NCI-H748 treated with DMSO at 0.1 percent for 48 hours (cell line): ENCODE measurements at places on chromosomes 3 and 15.

DNA sequence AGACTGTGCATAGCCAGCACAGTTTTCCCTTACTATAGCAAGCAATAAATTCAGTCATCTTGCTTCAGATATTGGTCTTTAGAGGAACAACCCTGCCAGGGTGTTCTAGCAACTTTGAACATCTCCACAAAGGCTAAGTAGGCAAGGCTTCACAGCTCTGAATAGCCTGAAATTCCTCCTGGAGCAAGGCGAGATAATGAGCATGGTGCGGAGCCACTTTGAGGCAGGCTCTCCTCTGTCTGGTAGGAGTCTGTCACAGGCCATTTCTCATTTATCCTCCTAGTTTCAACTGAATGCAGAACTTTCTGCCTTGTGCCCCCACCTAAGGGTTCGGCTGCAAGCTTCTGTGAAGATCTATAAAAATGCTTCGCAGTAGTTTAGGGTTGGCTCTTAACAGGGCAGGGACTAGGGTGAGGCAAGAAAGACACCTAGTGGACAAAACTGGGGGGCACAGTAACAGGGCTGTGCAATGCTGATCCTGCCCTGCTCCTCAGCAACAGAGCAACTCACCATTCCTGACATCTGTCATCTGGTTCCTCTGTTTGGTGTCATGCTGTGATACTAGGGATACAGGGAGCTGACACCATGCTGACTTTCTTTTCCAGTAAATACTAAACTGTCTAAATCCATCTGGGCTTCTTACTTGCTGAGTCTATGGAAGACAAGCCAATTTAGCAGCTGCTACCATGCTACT lies 16.6 kb upstream of the EHHADH start:
- no peak for DNase-seq

DNA sequence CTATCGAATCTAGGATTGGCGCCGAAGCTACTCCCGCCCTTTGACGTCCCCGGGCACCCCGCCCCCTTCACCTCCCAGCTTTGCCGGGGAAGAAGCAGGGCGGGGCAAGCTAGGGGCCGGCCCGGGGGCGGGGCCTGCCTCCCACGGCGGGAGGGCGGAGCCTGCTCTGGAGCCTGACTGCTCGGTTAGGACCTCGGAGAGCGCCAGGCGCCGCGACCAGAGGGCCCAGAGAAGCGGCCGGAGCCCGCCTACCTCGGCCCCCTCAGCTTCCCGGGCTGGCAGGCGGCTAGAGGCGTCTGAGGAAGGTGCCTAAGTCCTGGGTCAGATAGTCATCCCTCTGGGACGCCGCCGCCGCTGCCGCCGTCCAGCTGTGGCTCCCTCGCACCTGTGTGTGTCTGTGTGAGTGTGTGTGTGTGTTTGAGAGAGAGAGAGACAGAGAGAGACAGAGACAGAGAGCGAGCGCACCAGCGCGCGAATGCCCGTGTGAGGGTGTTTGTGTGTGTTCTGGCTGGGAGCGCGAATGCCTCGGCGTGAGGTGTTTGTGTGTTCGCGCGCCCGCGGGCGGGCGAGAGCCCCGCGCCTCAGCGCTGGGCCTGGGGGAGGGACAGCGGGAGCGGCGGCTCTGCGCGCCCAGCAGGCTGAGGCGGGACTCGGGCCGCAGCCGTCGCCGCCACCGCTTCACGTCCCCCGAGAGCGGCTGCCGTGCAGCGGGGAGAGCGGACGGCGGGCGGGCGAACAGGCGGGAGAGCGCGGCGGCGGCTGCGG lies at the start of gene STXBP5L:
Gene STXBP5L, plus strand, starts transcription at position 176 of the 765 bp plus-strand sequence. CDS start 1,374 bp downstream, outside the sequence.
- DNase-seq = peak; percentile 62

GRCh38 chr3:4313606-4314293 lies 10.6 kb downstream of the SETMAR start:
- no peak for DNase-seq

DNA sequence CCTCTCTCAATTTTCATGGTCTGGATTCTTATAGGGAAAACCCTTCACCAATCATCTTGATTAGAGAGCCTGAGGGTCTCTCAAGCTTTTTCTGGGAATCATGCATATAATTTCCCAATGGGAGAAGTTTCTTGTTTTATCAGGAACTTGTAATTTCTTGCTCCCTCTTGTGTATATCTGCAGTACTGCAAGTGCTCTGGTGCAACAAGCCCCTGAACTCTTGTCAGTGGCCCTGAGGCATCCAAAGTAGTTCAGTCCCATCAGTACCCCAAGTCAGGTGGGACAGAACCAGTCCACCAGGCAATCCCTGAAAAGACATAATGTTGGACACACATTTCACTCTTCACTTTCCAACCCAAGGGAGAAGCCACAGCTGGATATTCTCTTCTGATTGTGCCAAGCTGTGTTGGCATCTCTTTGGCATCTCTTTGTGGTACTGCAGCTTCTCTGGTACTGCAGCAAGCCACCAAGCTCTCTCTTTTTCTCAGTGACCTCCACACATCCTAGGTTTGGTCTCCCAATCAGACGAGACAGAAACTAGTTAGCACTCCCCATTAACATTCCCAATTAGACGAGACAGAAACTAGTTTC lies 214.5 kb downstream of the ZIC4 start:
- peak; percentile 2 for DNase-seq

DNA sequence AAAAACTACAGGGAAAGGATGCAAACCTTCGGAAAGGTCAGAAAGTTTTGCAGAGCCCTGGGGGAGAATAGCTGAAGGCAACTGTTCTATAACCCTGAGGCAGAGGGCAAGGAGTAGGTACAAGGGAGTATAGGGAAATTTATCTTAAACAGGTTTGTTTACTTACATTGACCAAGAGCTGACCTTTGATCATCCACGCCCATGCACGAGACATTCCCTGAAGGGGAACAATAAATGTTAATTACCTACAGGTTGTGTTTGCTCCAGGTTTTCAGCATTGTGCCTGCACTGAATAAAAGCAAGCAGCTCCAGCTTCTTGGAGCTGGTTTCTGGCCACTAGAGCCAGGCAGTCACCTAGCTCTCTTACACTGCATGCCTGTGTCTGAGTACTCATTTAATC lies 524.5 kb upstream of the TGFBR2 start:
- peak; percentile 5 for DNase-seq

DNA sequence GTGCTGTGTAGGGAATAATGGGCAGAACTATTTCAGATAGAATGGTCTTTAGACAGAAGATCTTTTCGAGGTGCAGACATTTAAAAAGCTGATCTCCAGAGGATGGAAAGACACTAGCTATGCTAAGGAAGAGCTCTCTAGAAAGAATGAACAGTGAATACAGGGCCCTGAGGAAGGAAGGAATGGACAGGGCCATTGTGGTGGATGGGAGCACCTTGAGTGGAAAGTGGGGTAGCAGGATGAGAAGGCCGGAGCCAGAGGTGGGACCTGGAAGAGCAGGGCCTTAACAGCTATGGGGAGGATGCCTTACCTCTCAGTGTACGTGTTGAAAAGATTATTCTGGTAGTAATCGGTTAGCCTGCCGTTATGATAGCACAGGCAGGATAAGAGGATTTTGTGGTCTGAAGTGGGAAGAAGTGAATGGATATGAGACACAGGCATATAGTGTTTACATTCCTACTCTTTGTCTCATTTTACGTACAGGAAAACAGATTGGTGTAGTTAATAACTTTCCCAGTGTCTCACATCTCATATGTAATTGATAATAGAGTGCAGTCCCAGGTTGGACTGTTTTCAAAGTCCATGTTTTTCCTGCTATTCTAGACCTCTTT lies 172.4 kb downstream of the KLHL25 start:
- DNase-seq = no peak

- DNase-seq = no peak
Measured at GRCh38 chr3:106124818-106125217, 256.0 kb upstream of the CBLB start.

GRCh38 chr3:14772533-14773138 lies 46.1 kb upstream of the FGD5 start:
- DNase-seq = no peak

DNA sequence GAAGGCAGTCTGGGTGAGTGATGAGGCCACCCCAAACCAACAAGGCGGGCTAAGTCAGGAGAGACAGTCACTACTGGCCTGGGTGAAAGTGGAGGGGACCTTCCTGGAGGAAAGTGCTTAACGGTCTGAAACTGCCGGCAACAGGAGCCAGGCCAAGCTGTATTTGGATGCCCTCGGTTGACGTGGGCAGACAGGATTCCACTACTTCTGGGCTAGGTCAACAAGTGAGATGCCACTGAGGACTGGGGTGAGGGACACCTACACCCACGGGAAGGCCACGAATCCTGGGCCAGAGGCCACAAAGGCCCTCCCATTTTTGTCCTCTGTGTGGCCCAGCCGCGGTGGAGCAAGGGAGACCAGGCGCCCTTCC lies 12.3 kb downstream of the SPTBN5 start:
- DNase-seq = no peak

DNA sequence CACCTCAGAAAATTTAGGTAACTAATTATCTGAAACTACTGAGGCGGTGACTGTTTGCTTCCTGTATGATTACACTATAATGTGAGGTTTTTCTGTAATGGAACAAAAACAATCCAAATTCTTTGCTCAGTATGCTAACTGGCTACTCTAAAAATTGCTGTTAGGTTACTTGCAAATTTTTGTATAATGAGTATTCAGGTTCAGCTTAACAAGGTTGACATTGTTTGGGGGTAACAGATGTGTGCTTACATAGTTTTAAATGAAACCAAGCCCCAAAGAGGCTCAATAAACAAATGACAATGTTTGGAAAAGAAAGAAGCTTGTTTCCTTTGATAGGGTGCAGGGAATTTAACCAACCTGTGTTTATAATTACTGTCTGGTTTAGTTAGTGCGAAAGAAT lies 414.5 kb upstream of the MDFIC2 start:
- DNase-seq = no peak

DNA sequence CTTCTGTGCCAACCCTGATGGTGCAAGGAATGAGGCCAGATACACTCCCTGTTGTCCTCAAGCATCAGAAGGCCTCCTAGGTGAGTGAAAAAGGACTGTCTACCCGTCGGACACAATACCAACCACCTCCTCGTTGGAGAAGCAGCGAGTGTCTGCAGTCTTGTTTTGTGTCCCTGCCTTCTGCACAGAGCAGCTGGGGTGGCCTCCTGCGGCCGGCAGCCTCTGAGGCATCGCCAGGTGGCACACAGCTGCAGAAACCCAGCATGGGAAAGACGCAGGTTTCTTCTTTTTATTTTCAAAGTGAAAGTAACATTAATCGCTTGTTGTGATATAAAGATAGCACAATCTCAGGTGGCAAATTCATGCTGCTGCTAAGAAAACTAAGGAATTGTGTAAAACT lies 509.9 kb downstream of the OCA2 start:
- peak; percentile 9 for DNase-seq

DNA sequence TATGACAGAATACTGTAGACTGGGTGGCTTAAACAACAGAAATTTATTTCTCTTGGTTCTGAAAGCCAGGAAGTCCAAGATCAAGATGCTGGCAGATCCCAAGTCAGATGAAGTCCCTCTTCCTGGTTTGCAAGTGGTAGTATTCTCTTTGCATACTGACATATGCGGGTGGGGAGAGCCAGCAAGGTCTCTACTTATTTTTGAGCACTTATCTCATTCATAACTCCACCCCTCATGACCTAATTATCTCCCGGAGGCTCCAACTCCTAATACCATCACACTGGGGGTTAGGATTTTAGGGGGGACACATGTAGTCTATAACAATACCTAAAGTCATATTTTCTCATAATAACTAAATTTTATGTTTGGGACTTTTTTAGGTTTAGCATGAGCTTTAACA lies 65.3 kb downstream of the BLM start:
- no peak for DNase-seq

- peak; percentile 4 for DNase-seq
Measured at GRCh38 chr15:55457401-55458022, 49.2 kb downstream of the PIERCE2 start.

DNA sequence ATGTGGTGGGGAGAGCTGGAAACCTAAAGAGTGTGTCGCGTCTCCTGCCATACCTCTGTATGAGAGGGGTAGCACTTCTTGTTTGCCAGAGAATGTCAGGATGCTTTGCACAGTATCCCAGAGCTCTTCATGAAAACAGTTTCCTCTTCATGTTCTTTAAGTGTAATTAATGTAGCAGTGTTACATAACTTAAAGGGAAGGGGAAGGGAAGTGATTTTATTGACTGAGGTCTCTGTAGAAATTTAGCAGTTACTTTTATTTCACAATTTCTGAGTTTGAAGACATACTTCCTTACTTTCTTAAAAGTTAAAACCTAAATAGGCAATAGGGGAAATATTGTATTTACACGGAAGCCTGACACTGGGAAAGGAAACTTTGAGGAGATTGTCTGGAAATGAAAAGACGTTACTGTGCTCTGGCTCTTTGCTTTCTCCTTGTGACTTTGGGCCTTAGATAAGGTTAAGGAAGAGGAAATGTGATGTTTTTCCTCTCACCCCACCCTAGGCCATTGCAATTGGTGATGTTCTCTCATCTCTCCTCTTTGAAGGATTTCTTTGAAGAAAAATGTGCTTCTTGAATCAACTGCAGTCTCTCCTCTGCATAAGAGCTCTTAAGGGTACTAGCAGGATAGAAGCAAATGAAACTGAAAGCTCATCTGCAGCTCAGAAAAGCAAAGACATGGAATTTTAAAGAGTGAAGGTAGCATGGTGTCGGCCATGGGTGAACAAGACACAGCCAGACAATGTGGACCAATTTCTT lies 6.0 kb downstream of the NXPE3 start:
- no peak for DNase-seq

DNA sequence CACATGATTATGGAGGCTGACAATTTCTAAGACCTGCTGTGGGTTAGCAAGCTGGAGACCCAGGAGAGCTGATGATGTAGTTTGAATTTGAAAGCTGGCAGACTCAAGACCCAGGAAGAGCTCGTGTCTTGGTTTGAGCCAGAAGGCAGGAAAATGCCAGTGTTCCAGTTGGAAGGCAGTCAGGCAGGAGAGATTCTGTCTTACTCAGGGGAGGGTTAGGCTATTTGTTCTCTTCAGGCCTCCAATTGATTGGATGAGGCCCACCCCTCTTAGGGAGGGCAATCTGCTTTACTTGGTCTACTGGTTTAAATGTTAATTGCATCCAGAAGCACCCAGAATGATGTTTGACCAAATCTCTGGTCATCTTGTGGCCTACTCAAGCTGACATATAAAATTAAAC lies 40.4 kb upstream of the IGF2BP2 start:
- no peak for DNase-seq

DNA sequence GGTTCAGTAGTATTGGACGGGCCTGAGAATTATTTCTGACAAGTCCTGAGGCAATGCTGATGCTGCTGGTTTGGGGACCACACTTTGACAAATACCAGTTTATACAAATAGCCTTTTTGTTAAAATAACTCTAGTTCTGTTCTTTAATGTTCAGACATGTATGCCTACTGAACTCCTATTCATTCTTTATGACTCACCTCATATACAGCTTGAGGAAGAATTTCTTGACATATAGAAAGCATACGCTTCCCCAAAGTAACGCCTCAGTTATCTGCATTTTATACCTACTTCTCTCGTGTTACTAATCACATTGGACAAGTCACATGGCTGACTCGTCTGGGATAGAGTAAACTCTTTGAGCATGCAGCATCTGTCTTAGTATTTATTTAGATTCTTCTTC lies 145.4 kb upstream of the GOLIM4 start:
- DNase-seq = no peak

GRCh38 chr3:29181149-29181780 lies 99.6 kb upstream of the RBMS3 start:
- no peak for DNase-seq

DNA sequence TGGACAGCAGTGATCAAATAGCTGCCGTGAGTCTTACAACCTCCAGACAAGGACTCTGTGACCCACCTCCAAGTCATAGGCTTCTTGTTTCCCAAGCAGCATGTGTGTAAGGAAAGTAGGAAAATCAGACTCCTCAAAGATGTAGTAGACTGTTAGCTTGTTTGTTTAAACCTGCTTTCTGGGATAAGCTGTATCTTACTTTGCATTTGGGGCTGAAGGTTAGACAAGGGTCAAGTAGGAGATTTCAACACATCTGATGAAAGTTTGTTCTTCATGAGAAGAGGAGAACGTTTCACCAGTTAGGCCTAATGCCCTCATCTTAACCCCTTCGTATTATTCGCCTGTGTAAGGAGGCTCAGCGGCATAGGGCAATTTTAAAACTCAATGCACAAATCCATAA lies 756.4 kb upstream of the NR2F2 start:
- DNase-seq = no peak
